ENCODE measurements at places on chromosomes 1 and 21. TPM values are rescaled to one million over a fixed set of nuclear protein-coding genes. Genes with fewer than 3 reads are reported as not detected.

GRCh38 chr1:182149411-182149965 lies 88.0 kb upstream of the ZNF648 start:
- peak; percentile 96 for ATAC-seq

LRRC71 gene
- total RNA-seq: 6.2 TPM

DNM3 gene
- total RNA-seq: 3.5 TPM

GRCh38 chr1:41175546-41175945 lies 66.6 kb downstream of the SCMH1 start:
- no peak for ATAC-seq

AHDC1 gene
- total RNA-seq: 32.0 TPM

Measured in motor neuron (in vitro differentiated cells).